ENCODE measurements at places on chromosomes 2 and 18. TPM values are rescaled to one million over a fixed set of nuclear protein-coding genes. Genes with fewer than 3 reads are reported as not detected.

The ODC1 gene
- total RNA-seq: 137 TPM

The STPG4 gene
- total RNA-seq: not detected

DNA sequence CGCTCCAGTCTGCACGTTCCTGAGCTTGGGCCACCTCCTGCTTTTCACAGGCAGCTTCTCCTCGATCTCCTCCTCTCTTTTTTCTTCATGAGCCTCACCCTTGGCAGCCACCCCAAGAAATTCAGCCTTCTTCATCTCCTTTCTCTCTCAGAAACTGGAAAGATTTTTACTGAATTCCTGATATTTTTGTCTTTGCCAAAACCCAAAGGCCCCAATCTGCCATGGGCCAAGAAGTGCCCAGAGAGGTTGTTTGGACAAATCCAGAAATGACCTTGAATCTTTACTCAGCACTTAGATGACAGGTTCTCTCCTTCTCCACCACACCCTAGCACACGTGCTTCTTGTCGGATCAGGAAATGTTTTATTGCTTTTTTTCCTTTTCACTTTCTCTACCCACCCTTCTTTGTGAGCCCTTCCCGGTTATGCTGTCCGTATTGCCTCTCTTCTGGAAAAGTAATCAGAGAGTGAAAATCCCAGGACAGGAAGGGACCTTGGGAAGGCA lies 134.5 kb upstream of the TNP1 start:
- no peak overlapping the region for H3K27ac ChIP-seq
- no peaks in the 10 kb centered on the region for H3K4me1 ChIP-seq
- no peaks in the 10 kb centered on the region for H3K36me3 ChIP-seq
- no peak for DNase-seq
- H3K4me3 ChIP-seq: no peak overlapping the region

- no peak overlapping the region for H3K4me3 ChIP-seq
- H3K36me3 ChIP-seq: no peaks in the 10 kb centered on the region
- DNase-seq: no peak
- H3K27me3 ChIP-seq: no peaks in the 10 kb centered on the region
Observed at GRCh38 chr2:24913911-24914310, 6.1 kb downstream of the ADCY3 start.

The FOXD4L1 gene
- 0.14 TPM for total RNA-seq
